Activated T-cell treated with anti-CD3 and anti-CD28 coated beads, Interleukin-2, amount 50 U/mL, for 48 hours (primary cell): ENCODE measurements at places on chromosomes 16 and 17.

DNA sequence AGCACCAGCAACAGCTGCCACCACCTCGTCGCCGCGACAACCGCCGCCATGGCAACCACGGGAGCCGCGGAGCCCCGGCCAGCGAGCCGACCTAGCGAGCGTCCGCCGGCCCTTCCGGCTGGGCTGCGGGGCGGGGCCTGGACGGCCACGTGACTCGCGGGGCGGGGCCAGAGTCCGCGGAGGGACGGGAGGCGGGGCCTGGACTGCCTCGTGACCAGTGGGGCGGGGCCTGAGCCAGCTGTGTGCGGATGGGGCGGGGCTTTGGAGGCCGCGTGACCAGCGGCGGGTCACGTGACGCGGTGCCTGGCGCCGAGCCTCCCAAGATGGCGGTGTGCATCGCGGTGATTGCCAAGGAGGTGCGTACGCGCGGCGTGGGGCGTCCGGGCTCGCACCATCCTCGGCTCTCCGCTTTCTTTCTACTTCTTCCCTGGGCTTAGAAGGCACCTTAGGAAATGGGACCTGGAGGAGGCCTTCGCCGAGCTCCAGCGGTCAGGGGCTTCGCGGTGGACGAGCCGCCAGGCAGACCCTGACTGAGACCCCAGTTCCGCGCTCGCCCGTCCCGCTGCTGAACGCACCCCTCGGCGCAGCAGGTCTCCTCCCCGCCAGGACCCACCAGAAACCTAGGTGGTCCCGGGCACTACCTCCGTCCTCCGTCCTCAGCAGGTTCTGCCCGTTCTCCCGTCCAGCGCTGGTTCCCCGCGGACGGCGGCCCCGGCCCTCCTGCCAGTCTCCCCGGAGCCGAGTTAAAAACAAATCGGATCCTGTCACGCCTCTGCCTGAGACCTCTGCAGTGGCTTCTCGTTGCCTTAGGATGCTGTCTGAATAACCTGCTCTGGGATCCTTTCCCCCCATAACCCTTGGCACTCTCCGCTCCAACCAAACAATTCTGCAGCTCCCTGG, at the start of the genes GALNS and TRAPPC2L:
TSS of gene GALNS (minus strand) at position 120 of the 900 bp plus-strand sequence. CDS start at position 50, 70 bp downstream.
TSS of gene TRAPPC2L (plus strand) at position 300 of the 900 bp plus-strand sequence. CDS start at position 324, 24 bp downstream.
- peak; percentile 99 for DNase-seq

DNA sequence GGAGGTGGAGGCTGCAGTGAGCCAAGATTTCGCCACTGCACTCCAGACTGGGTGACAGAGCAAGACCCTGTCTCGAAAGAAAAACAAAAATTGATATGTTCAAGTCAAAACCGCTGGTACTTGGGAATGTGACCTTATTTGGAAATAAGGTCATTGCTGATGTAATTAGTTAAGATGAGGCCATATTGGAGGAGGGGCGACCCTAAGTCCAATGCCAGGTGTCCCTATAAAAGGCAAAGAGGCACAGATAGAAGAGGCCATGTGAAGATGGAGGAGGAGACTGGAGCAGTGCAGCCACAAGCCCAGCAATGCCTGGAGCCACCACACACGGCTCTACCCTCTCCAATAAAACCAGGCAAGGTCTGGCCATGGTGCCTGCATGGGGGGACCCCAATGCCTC, 50.8 kb upstream of the JPH3 start:
- no peak for DNase-seq

GRCh38 chr17:76274112-76274956, 9.2 kb downstream of the UBALD2 start:
- DNase-seq: peak; percentile 37

- no peak for DNase-seq
These were observed 3.7 kb upstream of the ATP1B2 start for GRCh38 chr17:7647018-7647417.

- DNase-seq: no peak
These were observed 10.9 kb downstream of the RAD51C start for GRCh38 chr17:58703137-58703915.

DNA sequence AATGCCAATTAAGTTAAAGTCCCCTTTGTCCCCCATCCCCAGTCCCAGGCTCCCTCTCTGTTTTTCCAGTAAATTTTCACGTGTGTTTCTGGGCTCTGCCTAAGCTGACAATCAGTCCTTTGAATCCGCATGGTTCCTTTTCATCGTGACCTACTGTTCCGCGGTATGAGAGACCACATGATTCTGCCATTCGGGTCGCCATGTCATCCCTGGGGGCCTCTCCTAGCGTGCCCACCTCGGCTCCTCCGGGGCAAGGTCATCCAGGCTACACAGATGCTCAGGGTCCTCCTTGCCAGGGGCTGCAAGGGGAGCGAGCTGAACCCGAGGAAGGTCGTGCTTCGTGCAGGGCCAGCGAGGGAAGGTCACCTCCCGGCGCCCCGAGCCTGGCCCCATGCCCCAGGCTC, 157.6 kb downstream of the RAB11FIP4 start:
- DNase-seq: peak; percentile 65

GRCh38 chr17:9028988-9029570, 7.8 kb downstream of the NTN1 start:
- DNase-seq: no peak

- no peak for DNase-seq
These were observed 6.3 kb upstream of the PPP1R27 start for GRCh38 chr17:81840826-81841778.

GRCh38 chr16:79988089-79988488, 387.6 kb upstream of the MAF start:
- no peak for DNase-seq

- DNase-seq: no peak
These were observed 190.4 kb downstream of the WWOX start for GRCh38 chr16:78289844-78290277.

GRCh38 chr17:35773679-35774425, 13.2 kb downstream of the C17orf50 start:
- DNase-seq: no peak

DNA sequence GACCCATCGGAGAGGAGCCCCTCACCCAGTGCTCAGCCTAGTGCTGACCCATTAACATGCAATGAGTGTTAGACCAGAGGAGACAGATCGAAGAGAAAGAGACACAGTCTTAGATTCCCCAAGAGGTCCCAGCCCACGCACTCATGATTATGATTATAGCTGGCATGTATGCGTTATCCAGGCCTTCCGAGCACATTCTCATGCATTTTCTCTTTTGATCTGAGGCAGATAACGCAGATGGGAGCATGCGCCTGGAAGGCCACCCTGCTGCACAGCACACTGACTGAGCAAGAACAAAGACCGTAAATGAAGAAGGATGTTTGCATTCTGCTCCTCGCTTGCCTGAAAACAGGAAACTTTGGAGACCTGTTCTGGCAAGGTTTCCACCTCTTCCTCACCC, 232.7 kb downstream of the SOX9 start:
- DNase-seq: no peak

GRCh38 chr16:73095142-73095820, 47.4 kb upstream of the ZFHX3 start:
- no peak for DNase-seq
